GM12891 (cell line): ENCODE measurements at places on chromosomes 16 and 17.

- no peak for DNase-seq
Measured at GRCh38 chr16:48317614-48318315, 67.4 kb downstream of the SIAH1 start.

GRCh38 chr17:18851201-18851600, 6.7 kb upstream of the PRPSAP2 start:
- no peak for DNase-seq

- DNase-seq: no peak
Measured at GRCh38 chr17:64336760-64337413, 53.8 kb downstream of the PECAM1 start.

DNA sequence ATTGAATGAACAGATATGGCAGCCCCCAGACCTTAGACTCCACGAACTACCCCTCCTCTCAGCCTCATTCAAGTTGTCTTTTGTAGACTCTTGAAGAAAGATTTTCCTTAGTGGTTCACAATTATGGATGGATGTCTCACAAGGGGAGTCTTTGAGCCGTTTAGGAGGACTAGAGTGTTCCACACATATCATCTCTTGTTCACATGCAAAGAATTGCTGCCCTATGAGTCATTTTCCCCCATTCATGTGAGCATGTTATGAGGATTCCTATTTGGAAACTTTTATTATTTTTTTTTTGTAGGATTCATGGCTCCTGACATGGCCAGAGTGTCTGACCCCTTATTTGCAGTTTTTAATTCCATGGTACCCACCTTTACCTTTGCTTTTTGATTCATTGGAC, 237.1 kb downstream of the SHISA9 start:
- no peak for DNase-seq

DNA sequence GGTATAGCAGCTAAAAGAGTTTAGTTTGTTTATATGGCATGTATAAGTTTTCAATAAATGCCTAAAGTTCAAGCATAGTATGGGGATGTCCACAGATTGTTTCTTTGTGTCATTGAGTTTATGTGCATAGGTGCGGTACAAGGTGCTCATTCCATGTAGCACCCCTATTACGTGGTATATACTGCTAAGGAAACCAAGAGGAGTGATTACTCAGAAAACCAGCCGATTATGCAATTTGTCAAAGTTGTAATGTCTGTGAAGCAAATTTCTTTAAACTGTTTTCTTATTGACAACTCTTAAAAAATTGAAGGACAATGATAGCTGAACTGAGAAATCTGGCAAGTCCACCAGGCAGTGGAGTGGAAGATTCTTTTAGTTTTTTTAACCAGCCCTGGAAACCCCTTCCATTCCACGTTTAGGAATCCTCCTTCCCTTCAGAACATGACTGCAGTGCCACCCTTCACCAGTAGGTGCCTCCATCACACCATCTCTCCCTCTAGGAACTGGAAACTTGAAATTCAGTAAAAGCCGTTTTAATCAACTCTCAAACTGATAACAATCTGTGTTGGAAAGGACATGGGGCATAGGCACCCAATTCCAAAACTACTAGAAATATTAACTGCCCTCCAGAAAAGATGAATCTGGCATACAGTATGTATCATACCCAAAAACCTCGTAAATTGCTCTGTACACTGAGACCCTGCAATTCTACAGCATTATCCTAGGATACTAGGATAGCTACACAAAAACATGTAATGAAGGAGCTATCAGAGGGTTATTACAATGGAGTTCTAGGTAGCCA, 43.5 kb downstream of the REXO5 start:
- DNase-seq: no peak
